ENCODE measurements at places on chromosomes 11 and 22.

GRCh38 chr11:81030186-81030585 is 1589.4 kb upstream of the TENM4 start:
- DNase-seq = no peak

GRCh38 chr22:36934418-36935312 is 21.2 kb downstream of the CSF2RB start:
- no peak for DNase-seq

DNA sequence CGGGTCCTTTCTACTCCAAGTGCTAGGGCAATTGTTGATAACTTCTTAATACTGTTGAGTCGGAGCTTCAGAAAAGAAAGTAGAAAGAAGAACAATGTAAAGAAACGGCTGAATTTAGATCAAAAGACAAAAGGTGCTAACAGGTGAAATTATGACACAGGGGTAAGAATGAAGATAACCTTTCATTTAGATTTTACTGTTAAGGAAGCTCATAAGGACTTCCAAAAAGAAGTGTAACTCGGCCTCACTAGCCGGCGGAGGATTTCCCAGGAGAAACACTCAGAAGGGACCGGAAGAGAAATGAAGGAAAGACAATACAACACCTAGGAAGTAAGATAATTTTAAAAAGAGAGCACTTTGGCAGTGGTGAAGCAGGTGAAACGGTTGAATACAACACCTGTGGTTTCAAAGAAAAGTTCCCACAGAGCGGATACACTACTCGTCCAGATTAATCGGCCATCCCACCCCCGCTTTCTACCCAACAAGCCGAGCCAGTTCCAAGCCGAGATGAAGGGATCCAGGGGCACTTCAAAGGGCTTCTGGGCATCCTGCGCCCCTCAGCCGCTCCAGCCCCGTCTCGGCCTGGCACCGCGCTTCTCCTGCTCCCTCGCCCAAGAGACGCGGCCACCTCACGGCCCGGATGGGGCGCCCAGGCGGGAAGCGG is 737 bp downstream of the PPP2R1B start:
- DNase-seq = no peak

DNA sequence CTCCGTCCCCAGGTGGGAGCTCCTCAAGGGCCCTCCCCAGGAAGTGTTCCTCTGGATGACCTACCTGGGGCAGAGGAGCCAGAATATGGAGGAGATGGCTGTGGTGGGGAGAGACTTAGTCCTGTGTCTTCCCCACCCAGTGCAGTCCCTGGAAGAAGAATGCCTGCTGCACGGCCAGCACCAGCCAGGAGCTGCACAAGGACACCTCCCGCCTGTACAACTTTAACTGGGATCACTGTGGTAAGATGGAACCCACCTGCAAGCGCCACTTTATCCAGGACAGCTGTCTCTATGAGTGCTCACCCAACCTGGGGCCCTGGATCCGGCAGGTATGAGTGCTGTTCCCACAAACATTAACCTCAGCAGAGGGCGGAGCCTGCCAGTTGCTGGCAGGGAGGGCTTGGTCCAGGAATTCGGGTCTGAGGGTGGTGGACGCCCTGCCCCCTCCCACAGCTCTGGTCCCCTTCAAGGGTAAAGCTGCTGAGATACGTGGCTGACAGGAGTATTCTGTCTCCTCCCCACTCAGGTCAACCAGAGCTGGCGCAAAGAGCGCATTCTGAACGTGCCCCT is 3.4 kb downstream of the FOLR3 start:
- no peak for DNase-seq

DNA sequence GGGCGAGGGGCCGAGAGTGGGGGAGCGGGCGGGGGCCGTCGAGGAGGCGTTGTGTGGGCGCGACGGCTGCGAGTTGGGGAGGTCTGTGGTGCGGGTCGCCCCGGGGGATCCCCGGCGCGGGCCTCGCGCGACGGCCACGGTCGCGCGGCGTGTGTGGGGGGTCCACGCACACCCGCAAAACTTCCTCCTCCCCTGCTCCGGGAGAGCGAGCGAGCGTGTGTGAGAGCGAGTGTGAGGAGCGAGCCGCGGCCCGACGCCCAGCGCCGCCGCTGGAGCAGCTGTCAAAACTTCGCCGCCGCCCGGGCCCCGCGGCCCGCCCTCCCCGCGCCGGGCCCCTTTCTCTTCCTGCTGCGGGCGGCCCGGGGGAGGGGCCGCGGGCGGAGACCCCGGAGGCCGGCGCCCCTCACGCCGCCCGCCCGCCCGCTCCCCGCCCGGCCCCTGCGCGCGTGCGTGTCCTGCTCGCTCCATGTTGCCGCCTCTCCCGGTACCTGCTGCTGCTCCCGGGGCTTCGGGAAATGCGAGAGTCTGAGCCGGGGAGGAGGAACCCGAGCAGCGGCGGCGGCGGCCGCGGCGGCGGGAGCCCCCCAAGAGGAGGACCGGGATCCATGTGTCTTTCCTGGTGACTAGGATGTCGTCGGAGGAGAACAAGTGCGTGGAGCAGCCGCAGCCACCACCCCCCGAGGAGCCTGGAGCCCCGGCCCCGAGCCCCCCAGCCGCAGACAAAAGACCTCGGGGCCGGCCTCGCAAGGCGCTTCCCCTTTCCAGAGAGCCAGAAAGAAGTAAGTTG is 9.0 kb upstream of the CCT8L2 start:
- DNase-seq = peak; percentile 28

GRCh38 chr22:18060646-18061620 is 16.9 kb upstream of the PEX26 start:
- no peak for DNase-seq

DNA sequence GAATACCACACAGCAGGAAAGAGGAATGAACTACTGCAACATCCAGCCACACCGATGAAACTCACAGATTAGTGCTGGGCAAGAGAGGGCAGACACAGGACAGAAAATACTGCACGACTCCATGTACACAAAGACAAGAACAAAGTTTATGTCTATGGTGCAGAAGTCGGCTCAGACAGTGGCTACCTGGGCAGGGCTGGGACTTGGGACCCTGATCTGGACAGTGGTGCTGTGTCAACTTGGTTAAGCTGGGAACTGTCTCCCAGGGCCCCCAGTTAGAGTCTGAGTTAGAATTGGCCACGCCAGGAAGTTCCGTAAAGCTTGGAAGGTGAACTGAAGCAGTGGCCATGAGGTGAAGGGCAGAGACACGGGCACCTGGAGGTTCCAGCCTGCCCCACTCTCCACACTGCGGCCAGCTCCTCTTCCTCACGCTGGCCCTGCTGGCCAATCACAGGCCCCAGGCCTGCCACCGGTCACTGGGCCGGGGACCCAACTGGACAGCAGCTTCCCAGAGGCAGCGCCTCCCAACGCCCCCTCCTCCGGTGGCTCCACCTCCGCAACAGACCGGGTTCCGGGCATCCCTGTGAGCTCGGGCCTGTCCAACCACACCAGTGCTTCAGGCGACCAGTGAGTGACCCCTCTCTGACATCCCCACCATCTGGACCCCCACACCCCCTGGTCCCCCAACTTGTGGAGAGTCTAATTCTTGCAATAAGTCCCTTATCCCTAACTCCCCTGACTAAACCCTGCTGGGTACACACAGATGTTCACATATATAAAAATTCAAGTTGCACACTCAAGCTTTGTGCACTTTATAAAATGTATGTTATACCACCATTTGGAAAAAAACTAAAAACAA is 93.7 kb downstream of the MICAL3 start:
- DNase-seq = no peak

GRCh38 chr11:79830446-79830845 is 389.6 kb upstream of the TENM4 start:
- no peak for DNase-seq

- DNase-seq = no peak
These were observed 8.1 kb upstream of the ANKRD13D start for GRCh38 chr11:67280788-67281551.
